ENCODE measurements at places on chromosomes 13 and 19.

DNA sequence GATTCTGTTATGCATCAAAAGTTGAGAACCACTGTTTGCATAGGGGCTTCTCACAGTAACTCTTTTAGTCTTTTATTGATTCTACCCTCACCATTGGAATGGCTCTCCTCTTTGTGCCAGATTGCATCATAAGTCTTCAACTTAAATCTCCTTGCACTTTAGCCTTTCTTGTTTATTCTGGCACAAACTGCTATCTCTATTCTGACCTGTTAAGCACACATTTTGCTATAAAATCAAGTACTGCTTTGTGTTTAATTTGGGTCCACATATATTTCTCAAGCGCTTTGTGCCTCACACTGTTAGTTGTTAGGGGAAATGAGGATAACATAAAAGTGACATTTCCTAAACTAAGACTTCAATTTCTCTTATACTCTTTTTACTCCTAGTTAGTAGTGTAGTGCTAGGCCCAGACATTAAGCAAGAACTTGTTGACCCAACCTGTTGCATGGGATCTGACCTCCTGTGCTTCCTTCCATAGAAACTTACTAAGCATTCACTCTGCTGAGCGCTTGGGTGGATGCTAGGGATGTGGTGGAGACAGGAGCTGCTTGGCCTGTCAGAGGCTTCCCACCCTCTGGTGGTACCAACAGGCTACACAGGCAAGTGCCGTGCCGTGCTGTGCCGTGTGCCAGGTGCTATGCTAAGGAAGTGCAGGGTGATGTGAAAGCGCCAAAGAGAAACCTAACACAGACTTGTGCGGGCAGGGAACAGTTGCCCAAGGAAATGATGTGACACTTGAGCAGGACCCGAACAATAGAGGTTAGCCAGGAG lies 1.2 kb downstream of the UTP14C start:
- DNase-seq, result no peak

- DNase-seq, result no peak
Observed at GRCh38 chr13:40410315-40410714, 256.1 kb downstream of the FOXO1 start.

GRCh38 chr13:45292176-45292575 lies 48.8 kb downstream of the TPT1 start:
- DNase-seq, result no peak

DNA sequence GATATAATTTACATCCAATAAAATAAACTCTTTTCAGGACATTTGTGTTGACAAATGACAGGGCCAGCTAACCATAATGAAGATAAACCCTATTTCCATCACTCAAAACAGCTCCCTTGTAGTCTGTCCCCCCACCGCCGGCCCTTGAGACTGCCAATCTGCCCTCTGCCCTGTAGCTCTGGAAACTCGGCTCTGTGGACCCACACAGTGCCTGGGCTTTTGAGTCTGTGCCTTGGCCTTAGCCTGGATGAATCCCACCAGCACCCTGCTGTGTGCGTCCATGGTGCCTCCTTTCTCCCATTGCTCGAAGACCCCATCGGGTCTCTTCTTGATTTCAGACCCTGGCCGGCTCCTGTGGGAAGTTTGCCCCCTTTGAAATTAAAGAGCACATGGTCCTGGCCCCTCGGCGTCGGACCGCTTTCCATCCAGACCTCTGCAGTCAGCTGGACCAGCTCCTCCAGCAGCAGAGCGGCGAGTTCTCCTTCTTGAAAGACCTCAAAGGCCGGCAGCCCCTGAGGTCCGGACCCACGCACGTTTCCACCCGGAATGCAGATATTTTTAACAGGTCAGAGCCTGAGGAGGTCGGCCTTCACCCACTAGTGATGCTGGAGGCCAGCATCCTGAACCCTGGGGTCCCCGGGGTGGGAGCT lies 26.0 kb downstream of the CHAF1A start:
- DNase-seq, result no peak

DNA sequence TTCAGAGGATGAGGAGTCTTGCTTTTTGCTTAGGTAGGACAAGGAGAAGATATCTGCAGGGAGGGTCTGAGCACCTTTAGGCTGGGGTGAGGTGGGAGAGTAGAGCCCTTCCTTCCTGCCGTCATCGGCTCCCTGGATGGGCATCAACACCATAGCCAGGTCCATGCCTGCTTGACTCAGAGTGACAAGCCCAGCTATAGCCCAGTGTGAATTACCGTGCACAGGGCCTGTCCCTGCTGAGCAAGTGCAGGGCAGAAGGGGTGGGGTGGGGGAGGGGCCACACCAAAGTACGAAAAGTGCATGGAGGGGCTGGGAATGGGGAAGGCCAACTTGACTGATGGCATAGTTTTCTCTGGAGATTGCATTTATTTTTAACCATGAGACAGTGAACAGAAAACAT lies 30.3 kb upstream of the RNF113B start:
- DNase-seq, result no peak

DNA sequence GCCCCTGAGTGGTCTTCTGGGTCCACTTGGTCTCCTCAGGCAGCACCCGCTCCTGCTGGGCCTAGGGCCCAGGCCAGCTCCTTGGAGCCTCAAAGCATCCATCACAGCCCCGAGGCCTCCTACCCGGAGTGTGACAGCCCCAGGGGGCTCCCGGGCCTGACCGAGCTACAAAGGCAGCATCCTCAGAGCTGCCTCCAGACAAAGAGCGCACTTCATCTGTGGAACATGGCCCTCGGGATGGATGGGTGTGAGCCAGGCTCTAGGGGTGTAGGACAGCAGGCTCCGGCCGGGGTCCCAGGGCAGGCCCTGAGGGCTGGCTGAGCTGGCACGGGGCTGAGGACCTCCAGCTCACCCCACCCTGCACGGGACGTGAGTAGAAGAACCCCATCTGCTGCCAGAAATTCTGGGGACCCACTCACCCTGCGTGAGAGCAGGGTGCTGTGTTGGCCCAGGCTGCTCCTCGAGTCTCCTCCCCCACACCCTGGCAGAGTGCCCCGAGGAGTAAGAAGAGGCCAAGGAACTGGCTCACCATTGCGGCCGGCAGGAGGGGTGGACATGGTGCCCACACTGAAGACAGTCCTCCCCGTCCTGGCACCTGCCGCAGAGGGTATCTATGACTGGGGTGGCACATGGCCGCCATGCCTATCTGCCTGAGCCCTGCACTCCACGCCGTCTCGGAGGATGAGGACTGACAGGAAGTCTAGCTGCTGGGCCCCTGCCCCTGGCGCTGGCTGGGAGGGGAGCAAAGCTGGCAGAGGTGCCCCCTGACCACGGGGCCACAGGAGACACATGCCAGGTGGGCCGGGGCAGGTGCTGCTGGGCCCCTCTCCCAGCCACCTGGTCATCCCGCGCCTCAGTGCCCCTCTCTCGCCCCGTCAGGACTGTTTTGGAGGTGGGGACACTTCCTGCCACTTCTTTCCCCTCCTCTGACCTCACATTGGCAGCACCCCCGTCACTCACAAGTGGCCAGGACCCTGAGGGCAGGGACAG lies 22.3 kb downstream of the CEBPG start:
- DNase-seq, result no peak

DNA sequence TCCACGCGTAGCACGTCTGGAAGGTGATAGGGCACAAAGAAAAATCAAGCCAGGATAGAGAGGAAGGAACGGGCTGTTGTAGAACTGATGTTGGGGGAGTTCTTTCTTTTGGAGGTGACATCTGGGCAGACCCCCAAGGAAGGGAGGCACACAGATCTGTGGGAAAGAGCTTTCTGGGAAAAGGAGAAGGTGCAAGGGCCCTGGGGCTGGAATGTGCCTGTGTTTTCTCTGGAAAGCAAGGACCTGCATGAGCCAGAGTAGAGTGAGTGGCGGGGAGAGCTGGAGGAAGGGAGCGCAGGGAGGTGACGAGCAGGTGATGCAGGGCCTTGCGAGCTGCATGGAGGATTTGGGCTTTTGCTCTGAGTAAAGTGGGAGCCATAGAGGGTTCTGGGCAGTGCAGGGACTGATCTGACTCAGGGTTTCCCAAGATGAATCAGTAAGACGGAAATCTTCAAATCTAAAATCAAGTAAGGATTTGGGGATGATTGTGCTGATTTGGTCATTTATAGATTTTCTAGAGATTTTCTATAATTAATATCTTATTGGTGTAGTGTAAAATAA lies 30.8 kb downstream of the SMARCA4 start:
- DNase-seq, result no peak

GRCh38 chr13:40389081-40389641 lies 277.3 kb downstream of the FOXO1 start:
- no peak for DNase-seq

DNA sequence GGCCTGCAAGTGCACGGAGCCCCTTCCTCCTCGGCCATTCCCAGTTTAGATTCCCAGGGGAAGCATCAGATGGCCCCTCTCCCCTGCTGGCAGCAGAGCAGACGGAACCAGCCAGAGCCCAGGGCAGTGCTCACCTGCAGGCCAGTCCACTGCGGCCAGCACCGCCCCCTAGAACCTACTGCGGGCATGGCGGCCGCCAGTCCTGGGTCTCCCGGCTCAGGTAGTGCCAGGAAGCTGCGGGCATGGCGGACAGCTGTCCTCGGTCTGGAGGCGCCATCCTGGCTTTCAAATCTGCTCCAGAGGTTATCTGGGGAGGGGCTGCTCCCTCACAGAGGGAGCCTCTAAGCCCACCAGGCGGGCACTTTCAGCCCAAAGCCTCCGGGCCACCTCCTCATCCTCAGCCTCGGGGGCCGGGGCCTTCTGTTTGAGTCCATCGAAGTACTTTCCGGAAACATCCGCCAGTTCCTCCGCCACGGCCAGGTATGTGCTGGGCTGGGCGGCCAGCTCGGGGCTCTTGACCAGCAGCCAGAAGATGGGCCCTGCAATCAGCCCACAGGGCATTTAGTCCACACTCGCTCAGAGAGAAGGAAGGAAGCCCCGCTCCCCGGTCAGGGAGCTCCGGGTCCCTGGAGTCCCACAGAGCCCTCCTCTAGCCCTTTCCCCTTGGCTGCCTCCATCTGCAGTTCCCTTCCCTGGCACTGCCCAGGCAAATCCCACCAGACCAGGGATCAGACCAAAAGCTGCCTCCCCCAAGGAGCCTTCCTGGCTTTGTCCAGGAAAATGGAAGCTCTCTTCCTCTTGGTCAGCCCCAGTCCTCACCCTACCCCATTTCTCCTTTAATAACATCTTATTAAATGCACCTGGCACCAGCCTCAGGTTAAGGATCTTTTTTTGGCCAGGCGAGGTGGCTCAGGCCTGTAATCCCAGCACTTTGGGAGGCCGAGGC lies 7.0 kb upstream of the GP6 start:
- DNase-seq, result no peak

DNA sequence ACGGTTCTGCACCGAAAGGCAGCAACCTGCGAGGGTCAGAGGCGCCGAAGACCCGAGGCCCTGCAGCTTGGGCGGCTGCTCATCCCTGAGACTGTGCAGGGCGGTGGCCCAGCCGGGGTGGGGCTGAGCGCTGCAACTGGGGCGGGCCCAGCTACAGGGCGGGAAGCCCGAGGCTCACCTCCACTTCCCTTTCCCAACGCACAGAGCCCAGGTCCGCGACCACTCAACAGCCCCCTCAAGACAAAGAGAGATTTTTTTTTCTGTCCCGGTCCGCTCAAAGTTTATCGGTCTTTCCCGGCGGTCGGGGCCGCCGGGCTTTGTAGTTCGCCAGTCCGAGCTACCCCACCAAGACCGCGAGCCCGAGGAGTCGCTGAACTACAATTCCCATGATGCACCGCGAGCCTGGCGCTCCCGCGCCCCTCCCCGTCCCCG lies 573 bp downstream of the KATNAL1 start:
- peak; percentile 80 for DNase-seq

DNA sequence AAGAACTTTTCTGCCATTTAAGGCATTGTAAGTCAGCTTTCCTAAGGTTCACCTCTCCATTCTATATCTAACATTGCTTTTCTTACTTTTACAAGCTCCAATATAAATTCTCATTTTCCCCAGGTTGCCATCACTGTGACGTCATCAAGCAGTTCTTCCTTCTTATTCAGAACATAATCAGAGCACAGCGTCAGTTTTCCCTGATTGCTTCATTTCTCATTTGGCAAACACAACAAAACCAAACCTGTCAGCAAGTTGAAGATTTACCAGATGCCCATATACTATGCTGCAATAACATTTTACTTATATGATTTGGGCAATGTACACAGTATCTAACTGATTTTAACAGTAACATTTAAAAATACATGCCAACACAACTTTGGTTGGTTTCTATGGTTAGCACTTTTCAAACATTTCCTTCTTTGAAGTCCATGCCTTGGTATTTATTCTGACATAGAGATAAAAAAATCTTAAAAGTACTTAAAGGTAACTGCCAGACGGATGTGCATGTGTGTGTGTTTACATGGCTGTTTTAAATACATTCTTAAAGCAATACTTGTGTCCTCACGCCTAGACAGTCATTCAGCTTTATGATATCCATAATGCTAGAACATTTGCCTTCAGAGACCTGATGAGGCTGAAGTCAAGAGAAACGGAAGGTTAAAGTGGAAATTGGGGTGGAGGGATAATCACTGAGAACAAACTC lies 264.0 kb downstream of the KLF12 start:
- DNase-seq, result no peak

DNA sequence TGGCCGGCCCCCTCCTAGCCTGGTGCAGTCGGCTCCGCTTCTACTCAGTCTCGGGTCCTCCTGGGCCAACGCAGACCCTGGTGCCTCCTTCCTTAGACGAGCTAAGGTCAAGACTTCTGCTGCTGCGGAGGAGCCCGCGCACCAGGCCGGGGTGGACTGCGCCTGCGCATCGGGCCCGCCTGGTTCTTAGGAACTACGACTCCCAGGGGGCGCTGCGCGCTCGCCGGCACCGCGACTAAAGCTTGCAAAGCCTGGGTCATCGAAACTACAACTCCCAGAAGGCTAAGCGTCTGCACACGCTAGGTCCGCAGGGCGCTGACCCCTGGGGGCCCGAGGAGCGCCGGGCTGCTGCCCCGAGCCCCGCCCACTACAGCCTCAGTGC lies at the start of gene ZNF835:
Gene ZNF835 (minus strand): TSS at position 145 of the 382 bp plus-strand sequence. CDS start 6,559 bp downstream, outside the sequence.
- DNase-seq, result no peak

DNA sequence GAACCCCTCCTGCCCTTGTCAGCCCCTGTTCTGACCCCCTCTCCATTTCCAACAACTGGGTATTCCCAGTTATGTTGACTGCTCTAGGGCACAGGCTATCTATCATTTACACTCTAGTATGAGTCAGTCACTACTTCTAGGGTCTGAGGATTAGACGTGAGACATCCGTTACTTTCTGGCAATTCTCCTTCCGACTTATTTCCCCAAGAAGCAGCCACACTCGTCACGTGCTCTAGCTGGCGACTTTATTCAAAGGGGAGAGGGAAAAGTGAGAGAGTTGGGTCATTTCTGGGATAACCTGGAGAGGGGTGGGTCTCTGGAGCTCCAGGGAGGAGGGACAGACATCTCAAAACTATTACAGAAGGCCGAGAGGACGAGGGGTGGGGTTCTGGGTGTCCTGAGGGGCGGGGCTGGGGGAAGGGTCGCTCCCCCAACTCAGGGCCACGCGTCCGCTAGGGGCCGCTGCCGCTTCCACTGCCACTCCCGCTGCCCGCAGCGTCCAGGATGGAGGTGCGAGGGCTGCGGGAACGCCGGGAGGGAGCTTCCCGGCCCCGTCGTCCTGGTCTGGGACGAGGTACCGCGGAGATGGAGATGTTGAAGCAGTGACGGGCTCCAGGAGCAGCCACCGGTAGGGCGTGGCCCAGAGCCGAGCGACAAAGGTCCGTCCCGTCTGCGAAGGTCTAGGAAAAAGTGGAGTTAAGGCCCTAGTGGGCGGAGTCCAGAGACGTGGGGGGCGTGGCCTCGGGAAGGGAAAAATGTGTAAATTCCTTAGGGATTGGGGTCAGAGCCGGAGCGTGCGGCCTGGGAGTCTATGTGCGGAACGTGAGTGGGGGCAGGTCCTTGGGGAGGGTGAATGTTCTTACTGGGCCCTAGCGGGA lies 8.9 kb downstream of the RTBDN start:
- no peak for DNase-seq

GRCh38 chr13:111282425-111282824 lies 38.0 kb upstream of the TEX29 start:
- no peak for DNase-seq

- no peak for DNase-seq
Observed at GRCh38 chr19:2014731-2015607, 545 bp downstream of the BTBD2 start.

Measured in NCI-H460 (cell line).